Activated naive CD4-positive, alpha-beta T cell treated with anti-CD3 and anti-CD28 coated beads for 36 hours (primary cell): ENCODE measurements at places on chromosomes 5 and 9. TPM values are rescaled to one million over a fixed set of nuclear protein-coding genes. Genes with fewer than 3 reads are reported as not detected.
A peak's percentile ranks its signal among the peaks of the same experiment; 100 is the strongest.

GRCh38 chr5:460273-460625 is 17.3 kb downstream of the EXOC3 start:
- H3K27me3 ChIP-seq, result no peaks in the 10 kb centered on the region
- H3K27ac ChIP-seq, result peak overlapping the region; percentile 94
- peaks cover 56% of the 10 kb centered on the region for H3K36me3 ChIP-seq
- no peak overlapping the region for H3K4me3 ChIP-seq

GRCh38 chr5:177195307-177195952 is 61.9 kb downstream of the NSD1 start:
- H3K27ac ChIP-seq, result no peak overlapping the region
- DNase-seq, result no peak
- H3K4me1 ChIP-seq, result peaks cover 8% of the 10 kb centered on the region
- H3K4me3 ChIP-seq, result no peak overlapping the region

DNA sequence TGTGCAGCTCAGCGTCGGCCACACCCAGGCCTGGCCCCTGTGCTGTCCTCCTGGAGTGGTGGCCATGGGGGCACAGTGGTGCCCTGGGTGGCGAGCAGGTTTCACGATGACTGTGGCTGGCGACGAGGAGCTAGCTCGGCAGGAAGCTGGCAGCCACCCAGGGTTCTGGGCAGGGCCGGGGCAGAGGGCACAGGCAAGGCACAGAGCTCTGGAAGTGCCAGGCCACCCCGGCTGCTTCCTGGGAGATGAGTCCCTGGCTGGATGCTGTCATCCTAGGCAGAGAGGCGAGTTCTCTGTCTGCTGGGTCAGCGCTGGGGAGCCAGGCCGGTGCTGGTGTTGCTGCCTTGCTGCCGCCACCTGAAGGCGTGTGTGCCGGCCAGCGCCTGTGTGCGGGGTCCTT is 51.7 kb downstream of the RXRA start:
- DNase-seq, result no peak
- no peak overlapping the region for H3K4me3 ChIP-seq
- H3K36me3 ChIP-seq, result no peaks in the 10 kb centered on the region
- no peak overlapping the region for H3K27ac ChIP-seq
- peaks cover 15% of the 10 kb centered on the region for H3K4me1 ChIP-seq

DNA sequence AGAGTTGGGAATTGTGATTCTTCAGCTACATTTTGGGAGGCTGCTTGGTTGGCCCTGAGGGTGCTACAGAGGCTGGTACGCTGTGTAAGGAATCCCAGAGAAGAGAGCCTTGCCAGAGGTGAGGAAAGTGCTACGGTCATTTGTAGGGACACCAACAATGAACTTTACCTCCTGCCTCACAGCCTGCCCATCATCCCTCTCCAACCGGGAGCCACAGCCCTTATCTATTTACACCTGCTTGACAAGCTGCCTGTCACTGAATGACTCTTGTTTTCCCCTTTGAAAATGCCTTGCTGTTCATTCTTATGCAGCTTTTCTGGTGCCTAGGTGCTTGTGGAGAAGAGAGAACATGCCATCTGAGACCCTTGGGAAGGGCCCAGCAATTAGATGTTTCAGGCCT is 110.8 kb downstream of the PCSK1 start:
- DNase-seq, result no peak
- no peak overlapping the region for H3K4me3 ChIP-seq
- H3K27ac ChIP-seq, result no peak overlapping the region
- peaks cover 3% of the 10 kb centered on the region for H3K27me3 ChIP-seq
- H3K36me3 ChIP-seq, result no peaks in the 10 kb centered on the region
- no peaks in the 10 kb centered on the region for H3K4me1 ChIP-seq

DNA sequence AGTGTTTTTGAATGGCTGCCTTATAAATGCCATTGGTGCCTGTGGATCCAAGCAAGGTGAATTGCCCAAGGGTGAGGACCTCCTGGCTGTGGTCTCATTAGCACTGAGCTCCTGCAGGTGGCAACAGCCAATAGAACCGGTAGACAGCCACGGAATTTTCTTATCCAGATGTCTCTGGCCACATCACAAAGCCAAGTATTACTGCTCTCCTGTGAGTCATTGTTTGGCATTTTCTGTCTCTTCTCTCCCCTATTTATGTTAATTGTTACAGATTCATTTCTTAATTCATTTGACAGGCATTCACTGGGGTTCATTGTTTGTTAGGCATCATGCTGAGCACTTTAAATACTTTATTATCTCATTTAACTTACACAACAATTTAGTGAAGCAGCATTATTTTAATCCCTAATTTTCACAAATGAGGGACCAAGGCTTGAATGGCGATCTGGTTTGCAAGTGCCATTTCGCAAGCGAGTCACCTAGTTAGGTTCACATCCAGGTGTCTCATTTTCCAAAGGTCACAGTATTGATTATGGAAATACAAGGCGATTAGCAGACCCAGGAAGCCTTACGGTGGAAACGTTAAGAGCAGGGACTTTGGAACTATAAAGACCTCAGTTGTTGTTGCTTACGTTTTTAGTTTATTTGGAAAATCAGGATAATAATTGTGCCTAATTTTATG is 58.2 kb upstream of the DPYSL3 start:
- H3K27ac ChIP-seq, result no peak overlapping the region
- H3K36me3 ChIP-seq, result no peaks in the 10 kb centered on the region
- H3K4me3 ChIP-seq, result no peak overlapping the region
- H3K4me1 ChIP-seq, result no peaks in the 10 kb centered on the region
- no peaks in the 10 kb centered on the region for H3K27me3 ChIP-seq

DNA sequence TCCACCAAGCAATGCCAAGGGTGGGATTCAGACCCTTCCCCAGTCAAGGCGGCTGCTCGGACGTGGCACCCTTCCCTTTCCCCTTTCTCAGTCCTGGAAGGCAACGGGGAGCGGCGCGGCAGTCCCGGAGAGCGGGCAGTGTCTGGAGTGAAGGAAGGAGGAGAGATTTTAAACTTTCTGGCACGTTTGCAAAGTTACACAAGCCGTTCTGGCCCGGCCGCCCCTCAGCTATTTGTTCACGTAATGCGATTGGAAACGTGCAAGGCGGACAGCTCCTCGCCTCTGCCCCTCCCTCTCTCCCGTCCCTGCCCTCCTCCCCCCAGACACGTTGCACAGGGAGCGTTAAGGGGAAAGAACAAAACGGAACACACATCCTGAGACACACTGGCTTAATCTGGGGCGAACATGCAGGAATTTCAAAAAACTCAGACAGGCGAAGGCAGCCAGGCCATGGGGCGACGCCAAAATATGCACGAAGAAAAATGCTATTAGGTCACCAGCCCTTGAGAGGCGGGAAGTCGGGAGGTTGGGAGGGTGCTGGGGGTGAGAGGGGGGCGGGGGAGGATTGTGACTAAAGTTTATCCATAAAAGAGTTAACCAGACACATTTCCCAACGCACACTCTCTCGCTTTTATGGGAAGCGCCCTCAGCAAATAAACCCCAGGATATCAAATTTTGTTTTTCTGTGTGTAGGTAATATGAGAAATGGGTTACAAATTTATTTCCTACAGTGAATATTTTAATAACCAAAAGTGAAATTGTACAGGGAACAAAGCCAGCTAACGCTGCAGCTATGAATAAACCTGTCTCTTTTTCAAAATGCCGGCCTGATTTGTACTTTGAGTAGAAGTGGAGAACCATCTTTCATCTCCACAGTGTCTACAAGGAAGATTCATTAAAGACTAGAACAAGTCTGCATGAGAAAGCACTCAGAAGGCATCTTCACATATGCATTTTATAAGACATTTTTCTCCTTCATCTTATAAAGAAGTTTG is at the start of gene LOX:
Gene LOX, minus strand, starts transcription at position 144 of the 995 bp plus-strand sequence. CDS start 274 bp downstream, outside the sequence.
- H3K27me3 ChIP-seq, result peaks cover 49% of the 10 kb centered on the region
- H3K27ac ChIP-seq, result no peak within 1 kb of the TSS
- peak; percentile 4 for DNase-seq
- H3K4me1 ChIP-seq, result peaks cover 12% of the 10 kb centered on the region
- peak within 1 kb of the TSS; percentile 66 for H3K4me3 ChIP-seq
- no peaks in the 10 kb centered on the region for H3K36me3 ChIP-seq

The SPINK13 gene
- not detected for total RNA-seq

The ALDH1B1 gene
- 17.9 TPM for total RNA-seq

The PIP5KL1 gene
- total RNA-seq, result 1.1 TPM

The TAF11L5 gene
- not detected for total RNA-seq

The EMB gene
- 43.7 TPM for total RNA-seq

The PTGDS gene
- not detected for total RNA-seq
